ENCODE measurements at places on chromosomes 7 and 10.

- DNase-seq, result no peak
Measured at GRCh38 chr7:158774952-158775351, 54.4 kb downstream of the ESYT2 start.

DNA sequence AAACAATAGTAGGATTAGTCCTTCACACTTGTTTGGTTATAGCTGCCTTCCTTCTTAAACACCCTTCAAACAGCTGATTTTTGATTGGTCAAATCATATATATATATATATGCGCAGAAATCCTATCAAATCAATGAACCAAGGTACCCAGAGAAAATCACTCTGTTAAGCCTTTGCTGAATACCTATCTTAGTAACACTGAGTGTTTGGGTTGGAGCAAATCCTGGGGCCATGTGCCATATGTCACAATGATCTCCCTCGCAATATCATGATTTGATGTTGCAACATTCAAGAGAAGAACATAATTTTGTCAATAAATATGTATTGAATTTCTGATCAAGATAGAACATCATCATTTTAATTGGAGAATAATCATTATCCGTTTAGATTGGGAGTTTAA is 795.6 kb downstream of the REEP3 start:
- DNase-seq, result no peak

DNA sequence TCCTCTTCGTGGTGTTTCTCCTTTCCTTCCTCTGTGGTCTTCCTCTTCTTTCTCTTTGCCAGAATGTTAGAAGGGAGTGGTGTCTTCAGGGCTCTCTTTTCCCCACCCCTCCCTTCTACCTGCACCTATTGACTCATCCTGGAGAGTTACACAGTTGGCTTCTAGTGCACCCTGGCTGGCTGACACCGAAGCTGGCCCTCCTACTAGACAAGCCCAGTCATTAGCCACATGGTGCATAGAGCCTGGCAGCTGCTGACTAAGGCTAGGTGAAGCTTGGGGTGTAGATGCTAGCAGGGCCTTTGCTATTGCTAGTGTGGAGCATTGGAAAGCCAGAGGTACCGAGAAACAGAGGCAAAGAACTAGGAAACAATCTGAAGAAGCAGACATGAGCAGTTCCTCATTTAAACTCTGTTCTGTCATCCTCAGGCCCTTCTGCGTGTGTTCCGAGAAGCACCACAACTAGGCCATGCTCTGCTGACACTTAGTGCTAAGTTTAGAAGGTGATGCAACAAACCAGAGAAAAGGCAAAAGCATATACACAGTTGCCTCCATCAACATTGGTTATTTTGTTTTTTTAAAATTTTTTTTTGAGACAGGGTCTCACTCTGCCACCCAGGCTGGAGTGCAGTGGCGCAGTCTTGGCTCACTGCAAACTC is 213.9 kb downstream of the BAMBI start:
- DNase-seq, result no peak

- DNase-seq, result no peak
Measured at GRCh38 chr10:119497243-119497642, 45.3 kb downstream of the RGS10 start.

- DNase-seq, result no peak
Measured at GRCh38 chr7:157384301-157384700, 47.5 kb downstream of the DNAJB6 start.

- no peak for DNase-seq
Measured at GRCh38 chr10:91076991-91077548, 143.4 kb upstream of the PCGF5 start.

DNA sequence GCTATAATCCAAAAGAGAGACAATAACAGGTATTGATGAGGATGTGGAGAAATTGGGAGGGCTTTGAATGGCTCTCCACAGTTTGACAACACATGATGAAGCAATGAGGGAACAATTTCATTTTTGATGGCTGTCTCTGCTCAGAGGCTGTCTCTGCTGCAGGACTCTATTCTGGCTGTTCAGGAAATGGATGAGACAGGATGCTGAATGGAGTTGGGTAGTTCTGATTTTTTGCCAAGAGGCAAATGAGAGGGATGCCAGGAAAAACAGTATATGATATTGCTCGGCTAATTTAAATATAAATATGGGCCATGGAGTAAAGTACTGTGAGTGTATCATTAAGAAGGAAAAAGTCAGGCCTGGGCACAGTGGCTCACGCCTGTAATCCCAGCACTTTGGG is 16.8 kb downstream of the APBB1IP start:
- no peak for DNase-seq

- DNase-seq, result no peak
Measured at GRCh38 chr10:24616536-24616935, 107.2 kb downstream of the ARHGAP21 start.

GRCh38 chr7:137453356-137453755 is 109.8 kb upstream of the PTN start:
- DNase-seq, result no peak

- no peak for DNase-seq
Measured at GRCh38 chr10:114038819-114039218, 4.8 kb upstream of the ADRB1 start.

GRCh38 chr10:13143766-13144165 is 17.6 kb upstream of the MCM10 start:
- no peak for DNase-seq

- DNase-seq, result no peak
Measured at GRCh38 chr10:44818701-44819127, 92.4 kb upstream of the TMEM72 start.

DNA sequence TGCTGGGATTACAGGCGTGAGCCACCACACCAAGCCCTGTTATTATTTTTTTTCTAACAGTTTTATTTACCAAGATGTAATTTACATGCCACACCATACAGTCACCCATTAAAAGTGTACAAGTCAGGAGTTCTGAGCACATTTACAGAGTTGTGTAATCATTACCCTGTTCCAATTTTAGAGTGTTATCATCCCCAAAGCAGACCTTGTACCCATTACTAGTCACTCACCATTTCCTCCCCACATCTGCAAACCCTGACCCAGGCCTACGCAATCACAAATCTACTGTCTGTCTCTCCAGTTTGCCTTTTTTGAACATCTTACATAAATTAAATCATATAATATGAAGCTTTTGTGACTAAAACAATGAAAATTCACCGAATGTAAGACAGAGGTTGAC is 402.9 kb upstream of the FOXK1 start:
- DNase-seq, result no peak

DNA sequence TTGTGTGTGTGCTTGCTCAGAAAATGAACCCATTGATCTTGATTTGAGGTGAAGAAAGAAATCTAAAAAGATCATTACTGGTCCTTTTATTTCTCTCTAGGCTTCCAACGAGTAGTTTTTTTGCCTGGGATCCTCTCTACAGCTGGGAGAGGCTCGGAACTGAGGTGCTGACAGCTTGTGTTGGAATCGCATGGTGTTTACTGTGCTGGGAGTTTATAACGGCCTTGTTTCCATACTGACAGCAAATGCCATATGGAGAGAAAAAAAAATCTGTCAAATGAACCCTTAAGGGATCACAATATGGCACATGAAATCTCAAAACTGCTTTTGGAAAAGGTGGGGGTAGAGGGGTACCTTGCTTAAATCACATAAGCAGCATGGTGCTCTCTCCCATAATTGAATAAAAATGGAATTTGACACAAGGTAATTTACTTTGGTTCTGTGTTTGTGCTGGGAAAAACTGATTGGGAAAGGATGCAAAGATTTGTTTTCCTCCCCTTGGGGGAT is 165.0 kb downstream of the RGS10 start:
- no peak for DNase-seq

DNA sequence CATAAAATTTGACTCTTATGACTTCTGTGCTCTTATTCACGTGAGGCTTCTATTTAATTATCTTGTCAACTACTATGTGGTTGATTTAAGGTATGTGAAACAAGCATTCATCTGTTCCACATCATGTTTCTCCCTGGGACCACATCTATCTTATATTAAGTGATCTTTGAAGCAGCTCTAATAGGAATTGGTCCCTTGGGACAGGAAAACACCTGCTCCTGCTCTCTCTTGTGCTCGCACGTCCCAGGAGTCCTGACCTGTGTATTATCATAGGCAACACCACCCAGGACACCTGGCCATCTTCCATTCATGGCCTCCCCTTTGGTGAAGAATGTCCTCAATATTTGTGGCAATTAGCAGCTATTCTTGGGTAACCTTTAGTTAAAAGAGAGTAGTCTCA is 269.2 kb downstream of the NRG3 start:
- no peak for DNase-seq

- no peak for DNase-seq
Measured at GRCh38 chr10:123911866-123912265, 20.3 kb upstream of the CPXM2 start.

DNA sequence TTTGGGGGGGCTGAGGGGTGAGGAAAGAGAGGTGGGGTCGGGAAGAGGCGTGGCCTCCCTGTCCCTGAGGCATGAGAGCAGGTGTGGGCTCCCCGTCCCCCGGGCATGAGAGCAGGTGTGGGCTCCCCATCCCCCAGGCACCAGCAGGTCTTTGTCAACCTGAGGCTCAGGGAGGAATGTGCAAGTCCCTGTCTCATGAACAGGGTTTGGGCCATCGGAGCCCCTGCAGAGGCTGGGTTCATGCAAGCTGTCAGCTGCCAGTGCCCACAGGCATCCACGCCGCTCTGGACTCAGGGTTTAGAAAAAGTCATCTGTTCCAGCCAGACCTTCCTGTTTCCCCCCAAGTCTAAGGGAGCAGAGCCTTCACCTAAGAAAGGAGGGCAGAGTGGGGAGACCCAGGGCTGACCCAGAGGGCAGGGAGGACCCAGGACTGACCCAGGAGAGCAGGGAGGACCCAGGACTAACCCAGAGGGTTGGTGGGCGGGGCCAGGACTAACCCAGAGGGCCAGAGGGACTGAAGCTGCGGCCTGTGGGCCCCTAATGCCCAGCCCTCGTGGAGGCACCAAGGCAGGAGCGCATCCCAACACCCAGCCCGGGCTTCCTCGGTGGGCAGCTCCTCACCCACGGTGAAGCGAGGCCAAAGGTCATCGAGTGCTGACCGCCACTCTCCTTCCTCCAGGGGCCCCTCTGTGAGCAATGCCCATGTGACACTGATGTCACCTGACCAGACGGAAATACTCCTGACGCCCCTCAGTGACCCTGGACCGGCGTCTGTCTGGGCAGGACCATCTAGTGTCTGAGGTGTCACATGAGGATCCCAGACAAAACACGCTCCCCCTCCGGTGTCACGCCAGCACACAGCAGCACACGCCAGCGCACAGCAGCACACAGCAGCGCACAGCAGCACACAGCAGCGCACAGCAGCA is 28.9 kb upstream of the GPR146 start:
- no peak for DNase-seq

- no peak for DNase-seq
Measured at GRCh38 chr10:99612167-99612831, 7.9 kb downstream of the SLC25A28 start.

DNA sequence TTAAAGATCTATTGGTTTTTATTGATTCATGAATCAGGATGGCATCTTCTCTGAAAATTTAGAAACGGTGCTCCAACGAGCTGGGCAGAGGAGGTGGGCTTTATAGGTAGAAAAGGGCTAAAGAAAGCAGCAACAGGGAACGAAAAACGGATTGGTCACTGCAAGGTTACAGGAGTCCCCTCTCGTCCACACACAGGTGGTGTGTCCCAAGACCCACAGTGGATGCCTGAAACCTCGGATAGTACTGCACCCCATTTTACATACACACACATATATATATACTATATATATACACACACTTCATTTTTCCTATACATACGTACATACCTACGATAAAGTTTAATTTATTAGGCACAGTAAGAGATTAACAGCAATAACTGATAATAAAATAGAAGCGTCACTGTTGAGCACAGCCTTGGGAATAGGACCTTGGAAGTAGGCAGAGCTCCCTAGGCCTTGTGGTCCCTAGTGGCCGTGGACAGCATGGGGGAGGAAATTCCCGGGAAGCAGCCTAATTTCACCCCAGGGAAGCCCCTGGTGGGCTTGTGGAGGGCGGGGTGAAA is 737 bp upstream of the NUB1 start:
- DNase-seq, result no peak

DNA sequence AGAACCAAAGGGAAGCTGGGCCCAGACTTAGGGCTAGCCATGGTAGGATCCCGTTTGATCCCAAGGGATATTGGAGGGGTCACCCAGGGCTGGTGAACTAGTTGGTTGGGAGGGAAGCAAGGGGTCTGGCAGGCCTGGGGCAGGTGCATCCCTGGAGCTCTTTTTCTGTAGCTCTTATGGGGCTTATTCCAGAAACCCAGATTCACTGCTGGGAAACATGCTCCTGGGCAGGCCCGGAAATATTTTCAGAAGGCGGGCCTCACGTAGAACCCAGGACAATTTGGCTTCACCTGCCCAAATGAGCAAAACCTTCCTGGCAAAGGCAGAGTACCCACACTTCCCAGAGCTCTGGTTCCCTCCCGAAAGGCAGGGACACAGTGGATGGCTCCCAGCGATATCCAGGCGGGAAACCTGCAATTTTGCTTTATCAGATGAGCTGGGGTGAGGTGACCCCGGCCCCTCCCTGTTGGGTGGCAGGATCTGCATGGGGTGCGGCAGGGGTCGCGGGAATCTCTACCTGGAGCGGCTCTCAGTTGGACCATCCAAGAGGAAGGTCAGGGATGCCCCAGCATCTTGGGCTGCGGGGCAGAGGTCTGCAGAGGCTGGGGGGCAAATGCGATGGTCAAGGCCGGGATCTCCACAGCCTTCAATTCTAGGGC is 533.9 kb downstream of the TCERG1L start:
- DNase-seq, result no peak

DNA sequence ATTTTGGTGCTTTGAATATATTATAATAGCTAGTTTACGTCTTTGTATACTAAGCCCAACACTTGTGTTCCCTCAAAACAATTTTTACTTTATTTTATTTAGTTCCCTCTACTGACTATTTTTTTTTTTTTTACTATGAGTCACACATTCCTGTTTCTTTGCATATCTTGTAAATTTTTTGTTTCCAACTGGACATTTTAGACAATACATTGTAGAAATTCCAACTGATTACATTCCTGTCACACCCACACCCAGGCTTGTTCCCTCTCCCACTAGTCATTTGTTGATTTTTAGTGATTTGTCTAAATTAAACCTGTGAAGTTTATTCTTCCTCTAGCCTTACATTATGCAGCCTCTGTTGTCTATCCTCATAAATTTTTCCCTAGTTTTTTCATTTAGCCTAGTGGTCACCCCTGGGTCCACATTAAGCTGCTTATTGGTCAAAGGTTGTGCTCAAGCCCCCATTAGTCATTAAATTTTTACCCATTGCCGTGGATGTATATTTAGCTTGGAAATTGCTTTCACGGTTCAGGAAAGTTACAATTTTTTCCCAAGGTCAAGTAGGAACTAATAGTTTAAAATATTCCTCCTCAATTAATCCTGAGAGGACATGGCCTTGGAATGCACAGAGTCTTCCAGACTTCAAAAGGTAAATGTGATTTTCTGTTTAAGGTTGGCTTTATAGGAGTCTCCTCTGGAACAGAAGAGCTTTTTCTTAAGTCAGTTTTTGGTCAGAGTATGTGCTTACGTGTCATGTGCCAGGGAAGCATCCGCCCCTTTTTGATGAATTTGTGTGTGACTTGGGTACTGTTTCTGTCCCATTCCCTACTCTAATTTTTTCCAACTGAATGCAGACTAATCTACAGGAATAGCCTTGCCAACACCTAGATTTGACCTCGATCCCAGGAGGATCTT is 207.6 kb upstream of the TMEM72 start:
- no peak for DNase-seq

- DNase-seq, result no peak
Measured at GRCh38 chr10:98758463-98758862, 311.7 kb upstream of the HPS1 start.

Data from CD8-positive, alpha-beta T cell (primary cell).